ENCODE measurements at places on chromosomes 4 and X.

DNA sequence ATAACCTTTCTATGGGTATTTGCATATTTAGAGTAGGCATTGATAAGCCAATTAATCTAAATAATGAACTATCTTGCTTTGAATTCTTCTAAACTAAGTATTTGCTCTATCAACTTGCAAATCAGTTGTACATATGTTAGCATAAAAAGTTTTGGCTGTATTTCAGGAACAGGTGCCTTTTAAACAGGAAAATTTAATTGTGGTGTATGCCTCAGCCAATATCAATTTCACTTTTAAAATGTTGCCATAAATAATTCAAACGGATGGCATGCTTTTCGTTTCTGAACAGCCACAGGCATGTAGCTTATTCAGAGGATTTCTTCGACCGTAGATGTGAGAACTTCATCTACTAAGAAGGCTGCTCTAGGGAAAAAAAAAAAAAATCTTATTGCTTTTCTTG lies 99.9 kb downstream of the DCLK2 start:
- no peaks in the 10 kb centered on the region for H3K36me3 ChIP-seq
- DNase-seq: no peak
- no peak overlapping the region for H3K27ac ChIP-seq
- no peaks in the 10 kb centered on the region for H3K4me1 ChIP-seq
- no peak overlapping the region for H3K4me3 ChIP-seq

- DNase-seq: no peak
- no peaks in the 10 kb centered on the region for H3K27me3 ChIP-seq
- H3K36me3 ChIP-seq: no peaks in the 10 kb centered on the region
- H3K4me3 ChIP-seq: no peak overlapping the region
- H3K4me1 ChIP-seq: peaks cover 21% of the 10 kb centered on the region
- no peak overlapping the region for H3K27ac ChIP-seq
These were observed 206.1 kb downstream of the MID1 start for GRCh38 chrX:10414156-10414824.

GRCh38 chr4:181261279-181261678 lies 981.9 kb upstream of the TENM3 start:
- H3K27ac ChIP-seq: no peak overlapping the region
- DNase-seq: no peak
- H3K36me3 ChIP-seq: no peaks in the 10 kb centered on the region

- H3K27me3 ChIP-seq: no peaks in the 10 kb centered on the region
- no peak overlapping the region for H3K27ac ChIP-seq
- no peak for DNase-seq
These were observed 18.3 kb upstream of the HUWE1 start for GRCh38 chrX:53704854-53705253.

DNA sequence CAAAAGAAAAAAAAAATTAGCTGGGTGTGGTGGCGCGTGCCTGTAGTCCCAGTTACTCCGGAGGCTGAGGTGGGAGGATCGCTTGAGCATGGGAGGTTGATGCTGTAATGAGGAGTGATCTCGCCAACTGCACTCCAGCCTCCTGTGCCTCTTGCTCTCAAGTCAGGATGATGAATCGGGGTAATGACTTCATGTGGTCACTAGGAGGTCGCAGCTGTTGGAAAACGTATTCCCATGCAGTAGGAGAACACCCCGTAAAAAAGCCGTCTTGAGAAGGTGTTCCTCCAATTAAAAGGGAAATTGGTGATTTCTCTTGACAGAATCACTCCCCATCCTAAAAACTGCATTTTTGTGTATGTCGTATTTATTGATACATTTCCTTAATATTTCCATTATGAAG lies 2.2 kb downstream of the CCNB3 start:
- peaks cover 15% of the 10 kb centered on the region for H3K4me1 ChIP-seq
- no peaks in the 10 kb centered on the region for H3K27me3 ChIP-seq
- DNase-seq: no peak
- no peak overlapping the region for H3K27ac ChIP-seq
- no peak overlapping the region for H3K4me3 ChIP-seq

GRCh38 chrX:45712067-45712466 lies 511.4 kb upstream of the DIPK2B start:
- no peaks in the 10 kb centered on the region for H3K36me3 ChIP-seq
- H3K4me3 ChIP-seq: no peak overlapping the region
- peaks cover 80% of the 10 kb centered on the region for H3K4me1 ChIP-seq
- peak overlapping the region; percentile 100 for H3K27ac ChIP-seq
- DNase-seq: peak; percentile 90
- H3K27me3 ChIP-seq: no peaks in the 10 kb centered on the region

GRCh38 chr4:54176202-54176601 lies 52.9 kb upstream of the PDGFRA start:
- H3K27me3 ChIP-seq: no peaks in the 10 kb centered on the region
- DNase-seq: no peak
- H3K36me3 ChIP-seq: no peaks in the 10 kb centered on the region
- no peaks in the 10 kb centered on the region for H3K4me1 ChIP-seq
- H3K27ac ChIP-seq: no peak overlapping the region

DNA sequence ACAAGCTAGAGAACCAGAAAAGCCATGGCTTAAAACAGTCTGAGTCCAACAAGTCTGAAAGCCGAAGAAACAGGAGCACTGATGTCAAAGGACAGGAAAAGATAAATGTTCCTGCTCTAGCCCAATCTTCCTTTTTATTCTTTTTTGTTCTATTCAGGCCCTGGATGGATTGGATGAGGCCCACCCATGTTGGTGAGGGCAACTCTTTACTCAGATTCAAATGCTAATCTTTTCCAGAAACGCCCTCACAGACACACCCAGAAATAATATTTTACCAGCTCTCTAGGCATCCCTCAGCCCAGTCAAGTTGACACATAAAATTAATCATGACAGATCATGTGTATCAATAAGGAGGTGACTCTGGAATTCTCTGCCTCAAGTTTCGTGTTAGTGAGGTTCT lies 1002.7 kb downstream of the STPG2 start:
- H3K36me3 ChIP-seq: no peaks in the 10 kb centered on the region
- no peaks in the 10 kb centered on the region for H3K4me1 ChIP-seq
- no peak overlapping the region for H3K27ac ChIP-seq
- H3K4me3 ChIP-seq: no peak overlapping the region

DNA sequence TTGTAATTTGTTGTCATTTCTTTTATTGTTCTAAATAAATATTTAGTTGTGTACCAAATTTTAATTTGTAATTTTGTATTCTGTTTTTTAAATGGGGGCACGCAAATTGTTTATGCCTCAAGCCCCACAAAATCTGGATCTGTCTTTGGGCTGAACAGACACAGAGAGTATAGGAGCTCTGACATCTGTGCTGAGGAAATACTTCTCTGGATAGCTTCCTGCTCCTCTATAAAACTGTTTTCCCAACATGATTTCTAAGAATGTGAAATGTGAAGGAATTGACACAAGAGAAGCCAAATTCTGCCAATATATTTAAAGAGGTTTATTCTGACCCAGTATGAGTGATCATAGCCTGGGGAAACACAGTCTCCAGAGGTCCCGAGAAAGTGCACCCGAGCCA lies 93.0 kb downstream of the IL13RA2 start:
- H3K4me3 ChIP-seq: no peak overlapping the region
- no peaks in the 10 kb centered on the region for H3K27me3 ChIP-seq
- DNase-seq: no peak
- H3K4me1 ChIP-seq: peaks cover 6% of the 10 kb centered on the region
- no peaks in the 10 kb centered on the region for H3K36me3 ChIP-seq

DNA sequence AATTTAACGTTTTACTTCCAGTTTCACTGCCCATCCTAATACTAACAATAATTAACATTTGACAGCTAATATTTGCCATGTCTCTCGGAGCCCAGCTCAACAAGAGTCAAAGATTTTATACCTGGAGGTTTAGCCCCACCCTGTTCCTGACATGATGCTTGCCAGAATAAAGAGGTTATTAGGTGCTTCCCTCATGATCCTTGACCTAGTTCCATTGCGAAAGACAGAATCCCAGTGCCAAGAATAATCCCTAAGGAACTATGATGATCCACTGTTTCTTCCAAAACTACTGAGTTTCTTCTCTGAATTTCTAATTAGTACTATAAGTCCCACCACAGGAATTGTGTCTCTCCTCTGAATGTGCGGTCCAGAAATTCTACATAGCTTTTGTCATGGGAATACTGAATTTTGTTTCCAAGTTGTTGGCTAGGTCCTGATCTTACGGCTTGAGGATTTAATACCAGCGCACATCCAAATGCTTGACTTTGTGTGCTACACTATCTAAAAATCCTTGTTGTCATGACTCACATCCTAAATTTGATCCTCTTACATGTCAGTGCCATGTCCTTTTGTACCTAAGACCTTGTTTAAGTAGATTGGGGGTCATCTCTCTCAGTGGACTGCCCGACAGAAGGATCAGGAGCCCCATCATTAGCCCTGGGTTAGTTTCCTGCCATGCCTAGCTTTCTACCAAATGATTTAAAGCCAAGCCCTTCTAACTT lies 23.1 kb downstream of the ANTXR2 start:
- H3K36me3 ChIP-seq: peaks cover 43% of the 10 kb centered on the region
- no peak overlapping the region for H3K4me3 ChIP-seq
- DNase-seq: no peak

- H3K4me3 ChIP-seq: no peak overlapping the region
- no peaks in the 10 kb centered on the region for H3K27me3 ChIP-seq
- no peak for DNase-seq
- no peak overlapping the region for H3K27ac ChIP-seq
These were observed 8.1 kb upstream of the TEX13A start for GRCh38 chrX:105228602-105229001.

DNA sequence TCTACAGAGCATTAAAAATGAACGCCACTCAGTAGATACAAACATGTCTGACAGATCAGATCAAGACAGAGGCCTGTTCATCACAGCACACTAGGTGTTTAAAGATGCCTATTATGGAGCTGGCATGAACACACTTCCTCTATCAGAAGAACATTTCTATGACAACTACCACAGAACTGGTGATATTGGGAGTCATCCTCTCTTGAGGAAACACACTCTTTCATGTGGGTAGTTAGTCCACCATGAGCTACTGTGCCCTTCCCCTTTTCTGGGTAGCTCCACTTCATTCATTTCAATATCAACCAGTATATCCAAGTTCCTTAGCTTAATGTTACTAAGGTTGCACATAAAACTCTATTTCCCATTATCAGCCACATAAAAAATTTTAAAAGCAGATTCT lies 46.7 kb downstream of the MAOB start:
- no peak for DNase-seq
- H3K4me1 ChIP-seq: peaks cover 9% of the 10 kb centered on the region
- no peaks in the 10 kb centered on the region for H3K27me3 ChIP-seq
- H3K4me3 ChIP-seq: no peak overlapping the region
- H3K27ac ChIP-seq: no peak overlapping the region

GRCh38 chr4:170887396-170887795 lies 797.6 kb upstream of the AADAT start:
- H3K4me1 ChIP-seq: no peaks in the 10 kb centered on the region
- no peak overlapping the region for H3K4me3 ChIP-seq
- no peaks in the 10 kb centered on the region for H3K36me3 ChIP-seq
- no peaks in the 10 kb centered on the region for H3K27me3 ChIP-seq
- DNase-seq: no peak

GRCh38 chr4:47974566-47974965 lies 41.9 kb downstream of the CNGA1 start:
- DNase-seq: no peak
- no peaks in the 10 kb centered on the region for H3K4me1 ChIP-seq
- no peaks in the 10 kb centered on the region for H3K27me3 ChIP-seq
- no peaks in the 10 kb centered on the region for H3K36me3 ChIP-seq

- no peaks in the 10 kb centered on the region for H3K27me3 ChIP-seq
- H3K27ac ChIP-seq: no peak overlapping the region
- H3K4me3 ChIP-seq: no peak overlapping the region
- H3K36me3 ChIP-seq: no peaks in the 10 kb centered on the region
- DNase-seq: no peak
- no peaks in the 10 kb centered on the region for H3K4me1 ChIP-seq
These were observed 80.5 kb upstream of the PPARGC1A start for GRCh38 chr4:23970201-23970850.

GRCh38 chrX:16458208-16458607 lies 191.8 kb upstream of the S100G start:
- no peaks in the 10 kb centered on the region for H3K4me1 ChIP-seq
- H3K4me3 ChIP-seq: no peak overlapping the region
- H3K27ac ChIP-seq: no peak overlapping the region
- H3K36me3 ChIP-seq: no peaks in the 10 kb centered on the region
- no peaks in the 10 kb centered on the region for H3K27me3 ChIP-seq

GRCh38 chr4:93066749-93067148 lies 761.8 kb upstream of the ATOH1 start:
- no peaks in the 10 kb centered on the region for H3K4me1 ChIP-seq
- no peak overlapping the region for H3K4me3 ChIP-seq
- no peaks in the 10 kb centered on the region for H3K36me3 ChIP-seq
- DNase-seq: peak; percentile 32

- peak; percentile 76 for DNase-seq
- no peak overlapping the region for H3K4me3 ChIP-seq
- H3K4me1 ChIP-seq: peaks cover 57% of the 10 kb centered on the region
- H3K27ac ChIP-seq: peak overlapping the region; percentile 46
- no peaks in the 10 kb centered on the region for H3K27me3 ChIP-seq
These were observed 7.5 kb downstream of the WDR1 start for GRCh38 chr4:10108818-10109783.

GRCh38 chrX:28835991-28836390 lies 248.7 kb downstream of the IL1RAPL1 start:
- no peaks in the 10 kb centered on the region for H3K36me3 ChIP-seq
- DNase-seq: no peak
- H3K4me1 ChIP-seq: no peaks in the 10 kb centered on the region
- no peak overlapping the region for H3K4me3 ChIP-seq

DNA sequence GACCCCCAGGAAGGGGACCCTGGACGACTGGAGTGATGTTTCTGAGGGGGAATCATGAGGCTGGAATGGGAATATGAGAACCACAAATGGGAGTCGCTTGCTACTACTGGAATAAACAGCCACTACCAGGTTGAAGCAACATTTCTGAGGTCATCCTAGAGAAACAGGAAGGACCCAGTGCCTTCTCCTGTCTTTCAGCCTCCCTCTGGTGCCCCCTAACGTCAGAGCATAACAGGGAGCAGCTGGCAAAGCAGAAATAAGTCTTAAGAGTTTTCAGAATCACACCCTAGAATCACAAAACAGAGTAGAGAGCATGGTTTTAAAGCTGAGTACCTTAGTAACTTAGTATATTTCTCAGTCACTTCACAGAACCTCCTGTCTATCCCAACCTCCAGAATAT lies 347.8 kb upstream of the PITX2 start:
- no peaks in the 10 kb centered on the region for H3K36me3 ChIP-seq
- H3K4me1 ChIP-seq: no peaks in the 10 kb centered on the region
- DNase-seq: peak; percentile 53
- no peak overlapping the region for H3K4me3 ChIP-seq

DNA sequence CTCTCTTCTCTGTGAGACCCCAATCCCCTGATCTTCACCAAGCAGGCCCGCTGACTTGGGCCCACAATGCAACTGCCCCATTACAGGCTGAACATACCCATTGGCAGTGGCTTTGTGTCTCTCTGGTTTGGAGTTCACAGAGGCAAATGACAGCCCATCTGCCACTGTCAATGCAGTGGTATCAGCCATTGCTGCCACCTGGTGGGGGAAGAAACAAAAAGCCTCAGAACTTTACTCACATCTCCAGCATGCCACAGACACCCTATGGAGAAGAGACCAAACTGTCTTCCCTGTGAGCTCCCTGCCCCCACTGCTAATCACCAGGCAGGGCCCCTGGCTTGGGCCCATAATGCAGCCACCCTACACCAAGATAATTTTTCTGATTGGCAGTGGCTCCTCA lies 729.3 kb upstream of the ACTRT1 start:
- DNase-seq: peak; percentile 46
- H3K27me3 ChIP-seq: no peaks in the 10 kb centered on the region
- no peaks in the 10 kb centered on the region for H3K36me3 ChIP-seq
- H3K4me1 ChIP-seq: no peaks in the 10 kb centered on the region

- H3K4me3 ChIP-seq: no peak overlapping the region
- peaks cover 5% of the 10 kb centered on the region for H3K36me3 ChIP-seq
- H3K4me1 ChIP-seq: no peaks in the 10 kb centered on the region
- H3K27me3 ChIP-seq: no peaks in the 10 kb centered on the region
These were observed 11.1 kb downstream of the PACRGL start for GRCh38 chr4:20711335-20711734.

Measured in PC-3 (cell line).